ENCODE measurements at places on chromosomes 12 and 14.

DNA sequence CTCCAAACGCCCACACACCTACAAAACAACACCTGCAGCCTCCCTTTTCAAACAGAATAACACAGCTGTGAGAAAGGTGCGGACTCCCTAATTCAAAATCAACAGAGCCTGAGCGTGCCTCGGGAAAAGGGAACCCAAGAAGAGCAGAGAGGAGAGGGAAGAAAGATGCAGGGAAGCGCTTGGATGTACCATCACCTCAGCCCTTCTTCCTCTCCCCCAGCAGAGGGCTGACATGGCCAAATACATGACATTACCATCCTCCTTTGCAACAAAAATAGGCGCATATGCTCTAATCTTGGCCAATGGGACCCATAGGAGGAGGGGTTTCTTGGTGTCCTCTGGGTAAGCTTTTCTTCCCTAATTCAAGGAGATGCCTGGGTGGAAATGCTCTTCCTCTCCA is 78.0 kb downstream of the CPSF2 start:
- no peak for DNase-seq

DNA sequence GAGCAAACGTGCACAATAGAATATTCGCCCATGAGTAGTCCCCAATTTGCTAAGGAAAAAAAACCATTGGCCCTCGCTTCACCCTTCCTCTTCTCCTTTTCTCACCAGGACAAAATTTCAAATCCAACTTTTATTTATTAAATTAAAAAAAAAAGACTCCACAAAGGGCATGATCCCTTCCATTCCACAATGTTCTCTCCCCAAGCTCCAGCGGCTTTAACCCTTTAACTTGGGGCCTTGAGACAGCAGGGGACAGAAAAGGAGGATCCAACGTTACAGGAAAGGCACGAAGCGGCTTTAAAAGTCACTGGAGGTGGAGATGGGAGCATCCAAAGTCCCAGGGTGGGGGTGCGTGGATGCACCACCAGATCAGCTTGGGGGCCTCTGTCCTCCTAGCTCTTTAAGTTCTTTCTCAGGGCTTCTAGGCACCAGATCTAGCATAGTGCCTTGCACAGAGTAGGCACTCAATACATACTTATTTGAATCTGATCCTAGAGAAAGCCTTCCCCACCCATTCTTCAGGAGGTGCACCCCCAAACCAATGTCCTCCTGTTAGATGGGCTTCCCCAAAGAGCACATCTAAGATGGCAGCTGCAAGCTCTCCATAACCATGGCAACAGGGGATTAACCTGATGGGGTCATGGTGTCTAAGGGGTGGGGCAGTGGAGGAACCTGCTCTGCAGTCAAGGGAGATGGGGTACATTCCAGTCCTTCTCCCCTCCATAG is 5.2 kb upstream of the AAAS start:
- DNase-seq: no peak

GRCh38 chr12:122116707-122117535 is 38.4 kb downstream of the MLXIP start:
- no peak for DNase-seq

GRCh38 chr14:41634286-41634685 is 27.6 kb downstream of the LRFN5 start:
- DNase-seq: no peak
